ENCODE measurements at places on chromosomes 4 and X.

- DNase-seq: no peak
Measured at GRCh38 chr4:89215736-89216135, 91.9 kb downstream of the GPRIN3 start.

- DNase-seq: no peak
Measured at GRCh38 chr4:176186067-176186466, 9.3 kb downstream of the SPATA4 start.

GRCh38 chr4:47913861-47914219, 543 bp downstream of the NFXL1 start:
- DNase-seq: no peak

DNA sequence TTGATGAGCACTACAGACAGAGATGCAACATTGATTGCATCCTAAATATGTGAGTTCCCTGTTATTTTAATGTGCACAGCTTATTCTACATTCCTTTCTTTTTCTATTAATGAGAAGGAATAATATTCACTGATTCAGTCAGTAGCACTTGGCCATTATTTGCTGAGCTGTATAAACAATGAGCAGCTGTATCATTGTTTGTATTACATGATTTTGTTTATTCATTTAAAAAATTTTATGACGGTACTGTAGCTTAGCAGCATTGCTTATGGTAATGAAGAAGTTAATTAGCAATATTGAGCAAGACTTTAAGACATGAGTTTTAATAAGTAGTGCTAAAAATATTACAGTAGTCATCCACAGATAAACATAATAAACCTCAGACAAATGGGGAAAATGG, 582.0 kb downstream of the ADGRL3 start:
- no peak for DNase-seq

DNA sequence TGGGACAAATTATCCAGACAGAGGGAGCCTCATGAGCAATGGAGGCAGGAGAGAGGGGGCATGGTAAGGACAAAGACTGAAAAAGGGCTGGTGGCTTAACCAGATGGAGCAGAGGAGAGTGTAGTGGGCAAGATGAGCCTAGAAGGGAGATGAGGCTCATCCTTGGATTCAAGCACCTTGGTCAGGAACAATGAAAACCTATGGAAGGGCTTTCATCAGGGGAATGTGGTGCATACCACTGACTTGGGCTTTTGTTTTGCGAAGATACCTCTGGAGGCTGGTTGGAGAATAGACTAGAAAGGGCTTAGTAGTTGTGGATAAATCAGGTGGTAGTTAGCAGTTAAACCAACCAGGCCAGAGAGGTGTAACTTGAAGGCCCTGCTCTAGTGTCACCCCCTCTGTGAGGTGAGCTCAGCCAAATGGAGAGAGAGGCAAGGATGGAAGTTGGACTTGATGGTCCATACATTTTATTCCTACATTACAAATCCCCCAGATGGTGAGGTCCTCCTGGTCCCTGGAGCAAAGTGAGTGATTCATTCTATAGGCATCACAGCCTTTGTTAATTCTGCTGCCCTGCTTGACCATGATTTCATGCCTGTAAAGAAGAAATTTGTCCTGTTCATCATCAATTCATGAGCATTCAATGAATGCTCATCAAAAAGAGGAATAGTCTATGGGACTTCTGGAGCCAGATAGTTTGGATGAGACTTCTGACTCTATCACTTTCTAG, 264.8 kb upstream of the IGFBP7 start:
- no peak for DNase-seq

DNA sequence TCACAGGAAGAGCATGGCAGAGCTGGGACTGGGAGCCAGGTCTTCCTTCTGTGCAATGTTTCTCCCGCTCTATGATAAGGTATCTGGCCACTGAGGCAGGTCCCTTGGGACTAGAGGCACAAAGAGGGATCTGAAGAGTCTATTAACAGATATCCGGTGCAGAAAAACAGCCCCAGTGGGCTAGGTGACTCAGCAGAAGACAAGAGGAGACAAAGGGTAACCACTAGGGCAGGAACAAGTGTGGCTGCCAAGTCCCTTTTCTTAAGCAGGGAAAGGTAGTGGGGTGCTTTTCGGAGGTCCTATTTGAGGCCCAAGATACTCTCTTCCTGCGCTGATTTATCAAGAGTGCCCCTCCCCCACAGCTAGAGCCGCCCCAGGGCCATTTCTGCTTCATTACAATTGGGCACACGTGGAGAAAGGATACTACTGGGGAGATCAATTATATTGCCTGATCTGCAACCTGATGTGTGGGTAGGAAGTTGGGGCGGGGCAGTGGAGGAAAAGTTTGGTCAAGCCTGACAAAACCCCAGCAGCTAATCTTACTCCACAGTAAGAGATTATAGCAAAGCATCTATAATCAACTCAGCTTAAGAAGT, at the start of gene DGAT2L6:
TSS of gene DGAT2L6 (plus strand) at position 546 of the 596 bp plus-strand sequence. CDS start 100 bp downstream, outside the sequence.
- DNase-seq: no peak

DNA sequence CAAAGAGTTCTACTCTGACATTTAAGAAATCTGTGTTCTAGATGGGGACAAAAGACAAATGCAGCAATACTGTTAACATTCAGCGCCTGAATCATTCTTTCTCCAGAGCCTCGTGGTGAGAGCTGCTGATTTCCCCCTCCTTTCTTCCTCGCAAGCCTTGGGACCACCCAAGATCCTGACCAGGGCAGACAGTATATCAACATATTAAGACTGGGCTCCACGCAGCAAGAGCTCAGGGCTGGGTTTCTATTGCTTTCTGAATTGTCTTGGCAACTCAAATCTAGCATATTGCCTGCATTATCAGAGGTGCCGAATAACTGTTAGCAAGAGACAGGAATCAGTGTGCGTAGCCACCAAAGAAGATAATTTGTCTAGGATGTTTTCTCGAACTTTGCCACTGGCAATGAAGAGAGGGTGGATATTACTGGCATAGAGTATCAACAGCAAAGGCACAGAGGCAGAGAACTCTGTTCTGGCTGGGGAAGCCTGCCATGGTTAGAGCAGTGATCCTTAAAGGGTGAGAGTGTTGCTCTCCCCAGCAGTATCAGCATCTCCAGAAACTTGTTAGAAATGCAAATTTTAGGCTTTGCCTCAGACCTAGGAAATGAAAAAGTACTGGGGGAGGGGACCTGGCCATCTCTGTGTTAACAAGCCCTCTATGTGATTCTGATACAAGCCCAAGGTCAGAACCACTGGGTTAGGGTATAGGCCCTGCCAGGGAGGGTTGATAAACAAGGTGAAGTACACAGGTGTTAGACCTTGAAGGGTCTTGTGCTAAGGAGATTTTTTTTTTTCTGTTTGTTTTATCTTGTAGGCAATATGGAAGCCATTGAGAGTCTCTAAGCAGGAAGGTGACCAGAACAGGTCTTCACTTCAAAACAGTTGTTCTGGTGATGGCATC, 46.2 kb upstream of the MID1IP1 start:
- DNase-seq: peak; percentile 38
